ENCODE measurements at places on chromosomes 7 and 10.

DNA sequence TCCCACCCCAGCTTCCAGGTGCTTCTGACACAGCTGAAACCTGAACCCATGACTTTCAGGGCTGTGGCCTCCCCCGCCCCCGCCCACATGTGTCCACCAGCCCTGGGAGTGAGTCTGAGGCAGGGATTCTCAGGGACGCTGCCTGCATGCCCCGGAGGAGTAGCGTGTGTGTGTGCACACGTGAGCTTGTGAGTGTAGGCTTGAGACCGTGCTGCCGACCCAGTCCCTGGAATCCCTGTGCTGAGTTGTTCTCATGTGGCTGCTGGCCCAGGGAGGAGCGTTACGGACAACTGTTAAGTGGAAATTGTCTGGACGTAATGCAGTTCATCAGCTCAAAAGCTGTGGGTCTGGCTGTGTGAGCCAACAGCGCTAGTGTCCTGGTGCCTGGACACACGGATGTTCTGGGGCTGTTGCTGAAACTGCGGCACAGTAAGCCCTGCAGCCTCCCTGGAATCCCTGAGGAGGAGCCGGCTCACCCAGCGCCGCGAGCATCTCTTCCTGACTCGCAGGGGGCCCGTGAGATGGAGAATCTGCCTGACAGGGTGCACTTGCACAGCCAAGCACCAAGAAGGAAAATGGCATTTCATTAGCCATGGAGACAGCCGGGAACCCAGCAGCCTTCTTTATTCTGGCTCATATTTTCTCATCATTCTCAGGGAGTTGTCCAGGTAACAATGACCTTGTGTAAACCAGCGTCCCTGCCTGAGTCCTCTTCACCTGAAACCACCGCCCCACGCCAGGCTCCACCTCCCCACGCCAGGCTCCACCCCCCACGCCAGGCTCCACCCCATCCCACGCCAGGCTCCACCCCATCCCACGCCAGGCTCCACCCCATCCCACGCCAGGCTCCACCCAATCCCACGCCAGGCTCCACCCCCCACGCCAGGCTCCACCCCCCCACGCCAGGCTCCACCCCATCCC, 603.9 kb downstream of the PTPRN2 start:
- DNase-seq = no peak

GRCh38 chr7:118175740-118176139, 8.2 kb upstream of the LSM8 start:
- no peak for DNase-seq

- no peak for DNase-seq
Observed at GRCh38 chr10:131231965-131232541, 79.5 kb downstream of the TCERG1L start.

- DNase-seq = peak; percentile 52
Observed at GRCh38 chr7:115618676-115619075, 411.9 kb downstream of the TFEC start.

- no peak for DNase-seq
Observed at GRCh38 chr10:113965683-113966082, 78.0 kb upstream of the ADRB1 start.

- DNase-seq = peak; percentile 96
Observed at GRCh38 chr7:116782177-116782711, 80.1 kb upstream of the CAPZA2 start.

GRCh38 chr10:113895018-113895417, 40.6 kb downstream of the NHLRC2 start:
- DNase-seq = peak; percentile 40

GRCh38 chr7:122674502-122674901, 24.4 kb downstream of the RNF133 start:
- DNase-seq = peak; percentile 52

GRCh38 chr10:122292376-122292775, 21.3 kb downstream of the BTBD16 start:
- no peak for DNase-seq

- DNase-seq = no peak
Observed at GRCh38 chr7:37352974-37353948, 95.4 kb downstream of the ELMO1 start.

DNA sequence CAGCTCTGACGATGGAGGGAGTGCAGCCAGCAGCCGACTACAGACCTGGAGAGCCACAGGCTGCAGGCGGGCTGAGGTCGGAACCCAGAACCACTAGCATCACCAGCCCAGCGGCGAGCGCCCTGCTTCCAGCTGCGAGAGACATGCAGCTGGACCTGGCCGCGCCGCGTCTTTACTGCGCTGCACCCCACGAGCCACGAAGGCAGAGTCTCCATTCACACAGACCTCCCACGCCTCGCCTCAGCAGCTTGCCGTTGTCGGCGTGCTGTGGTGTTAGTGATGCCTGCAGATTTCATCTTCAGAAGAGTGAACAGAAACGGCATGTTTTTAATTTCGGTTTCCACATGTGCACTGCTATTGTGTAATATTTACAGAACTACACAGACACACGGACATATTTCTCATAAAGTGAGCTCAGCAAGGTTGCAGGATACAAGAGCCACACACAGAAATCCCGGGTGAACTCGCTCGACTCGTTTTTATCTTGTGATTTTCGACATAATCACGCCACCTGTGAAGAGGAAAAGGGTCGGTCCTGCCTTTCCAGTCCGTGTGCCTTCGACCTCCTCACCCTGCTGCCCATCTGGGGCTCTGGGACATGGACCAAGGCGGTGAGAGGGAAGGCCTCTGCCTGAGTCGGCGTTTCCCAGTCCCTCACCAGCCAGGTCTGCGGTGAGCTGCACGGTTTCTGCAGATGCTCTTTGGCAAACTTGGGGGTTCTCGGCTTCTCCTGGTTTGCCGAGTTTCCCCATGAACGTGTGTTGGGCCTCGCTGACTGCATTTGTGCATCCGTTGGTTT, 252.2 kb downstream of the ELFN1 start:
- peak; percentile 74 for DNase-seq

GRCh38 chr10:114758331-114758730, 63.2 kb upstream of the FHIP2A start:
- DNase-seq = no peak

DNA sequence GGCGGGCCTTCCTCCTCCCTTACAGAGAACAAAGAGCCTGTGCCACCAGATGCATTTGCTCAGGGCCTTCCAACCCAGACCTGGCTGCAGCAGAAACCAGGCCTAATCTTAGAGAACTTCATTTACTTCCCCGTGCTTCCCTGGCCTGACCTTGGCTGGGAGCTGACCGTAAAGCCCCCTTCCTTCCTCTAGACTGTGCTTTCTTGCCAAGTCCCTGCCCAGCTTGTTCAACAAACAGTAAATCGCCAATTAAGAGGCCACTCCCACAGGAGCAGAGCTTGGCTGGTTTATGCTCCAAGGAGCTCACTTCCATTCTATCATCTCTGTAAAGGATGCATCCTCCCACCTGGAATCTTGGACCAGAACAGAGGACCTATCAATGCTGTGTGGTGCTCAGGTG, 110.9 kb downstream of the COL13A1 start:
- DNase-seq = no peak

GRCh38 chr10:55410415-55410885, 609.4 kb upstream of the PCDH15 start:
- peak; percentile 43 for DNase-seq

- DNase-seq = peak; percentile 70
Observed at GRCh38 chr7:516606-517456, 2.8 kb downstream of the PDGFA start.

GRCh38 chr7:45978010-45978681, 57.1 kb upstream of the IGFBP3 start:
- peak; percentile 98 for DNase-seq

GRCh38 chr10:58064714-58065528, 202.8 kb downstream of the IPMK start:
- peak; percentile 61 for DNase-seq

DNA sequence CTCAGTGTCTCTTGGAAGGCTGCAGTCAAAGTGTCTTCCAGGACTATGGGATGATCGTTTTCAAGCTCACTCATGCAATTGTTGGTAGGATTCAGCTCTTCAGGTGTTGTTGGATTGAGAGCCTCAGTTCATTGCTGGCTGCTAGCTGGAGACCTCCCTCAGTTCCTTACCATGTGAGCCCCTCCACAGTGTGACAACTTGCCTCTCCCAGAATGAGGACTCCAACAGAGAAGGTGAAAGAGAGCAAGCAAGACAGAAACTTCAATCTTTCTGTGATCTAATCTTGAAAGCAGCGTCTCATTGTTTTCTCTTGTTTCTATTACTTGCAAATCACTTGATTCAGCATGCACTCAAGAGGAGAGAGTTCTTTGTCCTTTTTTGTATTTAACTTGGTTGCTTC, 22.5 kb downstream of the MGAM start:
- DNase-seq = no peak

- DNase-seq = peak; percentile 96
Observed at GRCh38 chr7:86932038-86932512, 127.4 kb downstream of the ELAPOR2 start.
